ENCODE measurements at places on chromosomes 6 and 20.

- DNase-seq = no peak
Observed at GRCh38 chr6:82612475-82613039, 248.9 kb downstream of the TPBG start.

DNA sequence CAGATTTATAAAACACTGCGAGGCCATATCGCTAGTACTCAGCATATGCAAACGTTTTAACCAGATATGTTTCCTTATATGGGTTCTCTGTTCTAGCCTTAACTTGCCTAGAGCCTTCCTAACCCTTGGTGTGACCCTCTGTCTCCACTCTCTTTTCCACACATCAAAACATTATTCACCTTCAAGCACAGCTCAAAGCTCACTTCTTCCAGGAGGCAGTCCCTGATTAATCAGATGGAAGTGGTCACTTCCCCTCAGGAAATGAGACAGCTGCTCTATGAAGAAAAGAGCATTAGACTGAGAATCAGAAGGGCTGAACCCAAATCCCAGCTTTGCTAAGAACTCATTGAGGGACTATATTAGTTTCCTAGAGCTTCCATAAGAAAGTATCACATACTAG, 39.8 kb upstream of the SLC17A4 start:
- DNase-seq = no peak

DNA sequence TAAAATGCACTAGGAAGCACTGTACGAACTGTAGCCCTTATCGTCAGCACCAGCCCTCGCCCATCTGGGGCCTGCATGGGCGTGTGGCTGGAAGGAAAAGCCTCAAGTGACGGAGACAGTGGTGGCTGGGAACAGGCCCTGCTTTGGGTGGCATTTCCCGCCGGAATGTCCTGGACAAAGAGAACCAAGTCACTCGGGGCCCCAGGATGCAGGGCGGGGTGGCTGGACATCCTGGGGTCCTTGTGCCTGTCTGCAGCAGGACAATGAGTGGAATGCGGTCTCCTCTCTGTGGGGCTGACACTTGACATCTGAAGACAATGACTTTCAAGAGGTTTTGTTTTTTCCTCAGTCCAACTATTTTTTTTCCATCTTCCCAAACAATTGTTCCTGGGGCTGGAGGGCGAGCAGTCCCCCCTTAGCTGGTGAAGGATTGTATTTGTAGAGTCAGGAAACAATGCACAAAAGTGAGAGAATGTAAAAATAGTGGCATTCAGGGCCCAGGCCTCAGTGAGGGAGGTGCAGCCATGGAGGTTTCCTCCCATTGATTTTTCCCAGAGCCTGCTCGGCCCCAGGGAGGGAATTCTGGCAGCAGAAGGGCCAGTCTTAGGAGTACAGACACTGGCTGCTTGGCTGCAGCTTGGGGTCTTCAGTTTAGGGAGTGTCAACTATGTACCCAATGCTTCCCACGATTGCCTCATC, 64.4 kb downstream of the PREX1 start:
- no peak for DNase-seq

GRCh38 chr6:165231581-165232561, 77.5 kb downstream of the C6orf118 start:
- no peak for DNase-seq

- DNase-seq = no peak
Observed at GRCh38 chr6:150999576-150999975, 134.1 kb downstream of the MTHFD1L start.

Data from left lobe of liver (tissue), 2 donors.